ENCODE measurements at places on chromosomes 6 and 20.

GRCh38 chr6:51550243-51550642, 537.2 kb downstream of the PKHD1 start:
- no peak for DNase-seq

DNA sequence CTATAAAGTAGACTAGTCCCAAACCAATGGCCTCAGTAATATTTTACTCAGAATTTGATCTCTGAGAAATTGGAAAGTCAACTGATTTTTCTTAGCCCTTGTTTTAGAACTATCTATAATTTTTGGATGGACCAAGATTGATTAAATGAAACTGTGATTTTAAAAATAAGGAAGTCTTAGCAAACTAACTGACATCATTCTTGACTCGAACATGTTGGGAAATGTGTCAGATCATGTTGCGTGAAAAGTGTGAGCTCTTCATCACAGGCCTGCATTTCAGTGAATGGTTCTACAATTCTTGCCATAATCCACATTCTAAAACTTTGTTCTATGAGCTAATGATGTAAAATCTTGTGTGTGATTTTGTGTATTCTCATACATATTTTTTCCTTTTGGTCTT, 11.0 kb downstream of the TNFAIP3 start:
- DNase-seq, result no peak

DNA sequence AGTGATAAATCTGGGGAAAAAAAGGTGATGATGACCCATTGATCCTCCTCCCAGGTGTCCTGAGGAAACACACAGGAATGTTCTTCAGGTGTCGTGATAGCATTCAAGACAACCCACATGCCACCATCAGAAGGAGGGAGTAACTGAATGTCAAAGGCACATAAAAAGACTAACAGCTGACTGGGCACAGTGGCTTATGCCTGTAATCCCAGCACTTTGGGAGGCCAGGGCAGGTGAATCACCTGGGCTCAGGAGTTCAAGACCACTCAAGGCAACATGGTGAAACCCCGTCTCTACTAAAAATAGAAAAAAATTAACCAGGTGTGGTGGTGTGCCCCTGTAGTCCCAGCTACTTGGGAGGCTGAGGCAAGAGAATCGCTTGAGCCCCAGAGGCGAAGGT, 82.3 kb upstream of the CST7 start:
- DNase-seq, result no peak

DNA sequence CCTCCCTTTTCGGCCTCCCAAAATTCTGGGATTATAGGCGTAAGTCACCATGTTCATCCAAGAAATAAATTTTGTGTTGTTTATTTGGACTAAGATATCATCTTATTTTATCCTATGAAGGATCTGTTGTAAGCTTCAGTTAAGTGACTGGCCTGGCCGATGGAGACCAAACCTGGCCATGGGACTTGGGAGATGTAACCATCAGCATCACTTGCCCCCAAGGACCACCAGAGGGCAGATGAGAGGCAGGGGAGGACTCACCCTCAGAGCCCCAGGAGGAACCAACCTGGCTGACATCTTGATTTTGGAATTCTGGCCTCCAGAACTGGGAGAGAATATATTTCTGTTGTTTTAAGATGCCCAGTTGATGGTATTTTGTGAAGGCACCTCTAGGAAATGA, 266.7 kb downstream of the CDH26 start:
- no peak for DNase-seq

- DNase-seq, result no peak
These were observed 10.8 kb downstream of the NTSR1 start for GRCh38 chr20:62719250-62719935.

DNA sequence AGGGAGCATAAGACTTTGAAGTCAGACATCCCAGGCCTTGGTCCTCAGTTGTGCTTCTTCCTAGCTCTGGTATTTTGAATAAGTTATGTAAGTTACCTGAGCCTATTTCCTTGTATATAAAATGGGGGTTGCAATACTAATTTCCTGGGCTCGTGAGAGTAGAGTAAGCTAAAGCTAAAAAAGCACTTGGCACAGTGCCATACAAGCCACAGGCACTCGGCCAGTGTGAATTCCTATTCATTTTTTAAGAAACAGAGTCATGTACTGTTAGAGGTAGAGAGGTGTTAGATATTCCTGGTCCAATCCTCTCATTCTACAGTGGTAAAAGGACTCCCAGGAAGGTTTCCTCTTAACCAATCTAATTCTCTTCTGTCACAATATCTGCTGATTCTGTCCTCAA, 79.6 kb upstream of the EPB41L1 start:
- no peak for DNase-seq

GRCh38 chr20:57480444-57481160, 44.3 kb downstream of the CTCFL start:
- no peak for DNase-seq
